ENCODE measurements at places on chromosomes 11 and 22.

DNA sequence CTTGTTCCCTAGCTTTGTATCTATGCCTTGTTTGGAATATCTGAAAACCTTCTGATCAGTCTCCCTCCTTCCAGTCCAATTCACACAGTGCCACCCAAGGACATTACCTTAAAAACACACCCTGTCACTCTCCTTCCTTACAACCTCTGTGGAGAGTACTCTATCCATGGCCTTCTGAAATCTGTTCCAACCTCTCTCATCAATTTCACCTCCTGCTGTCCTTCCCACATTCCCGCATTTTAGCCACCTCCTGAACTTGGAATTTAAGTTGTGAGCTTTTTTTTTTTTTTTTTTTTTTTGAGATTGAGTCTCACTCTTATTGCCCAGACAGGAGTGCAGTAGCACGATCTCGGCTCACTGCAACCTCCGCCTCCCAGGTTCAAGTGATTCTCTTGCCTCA is 824.8 kb downstream of the METTL15 start:
- H3K27ac ChIP-seq: no peak overlapping the region
- H3K36me3 ChIP-seq: no peaks in the 10 kb centered on the region
- no peak overlapping the region for H3K4me3 ChIP-seq
- no peaks in the 10 kb centered on the region for H3K27me3 ChIP-seq

- no peak for DNase-seq
- H3K4me1 ChIP-seq: no peaks in the 10 kb centered on the region
- no peaks in the 10 kb centered on the region for H3K36me3 ChIP-seq
- peaks cover 19% of the 10 kb centered on the region for H3K27me3 ChIP-seq
- H3K27ac ChIP-seq: no peak overlapping the region
Observed at GRCh38 chr11:117827521-117828511, 3.3 kb upstream of the FXYD2 start.

GRCh38 chr22:49381595-49382450 is 445.9 kb downstream of the BRD1 start:
- H3K4me1 ChIP-seq: no peaks in the 10 kb centered on the region
- H3K4me3 ChIP-seq: no peak overlapping the region
- no peak for DNase-seq
- no peak overlapping the region for H3K27ac ChIP-seq

- no peaks in the 10 kb centered on the region for H3K27me3 ChIP-seq
- peaks cover 29% of the 10 kb centered on the region for H3K4me1 ChIP-seq
- H3K4me3 ChIP-seq: peak overlapping the region; percentile 32
- peak overlapping the region; percentile 49 for H3K27ac ChIP-seq
- DNase-seq: peak; percentile 80
- no peaks in the 10 kb centered on the region for H3K36me3 ChIP-seq
Observed at GRCh38 chr22:32661737-32662586, 139.5 kb upstream of the TIMP3 start.

GRCh38 chr11:123481640-123482039 is 51.6 kb downstream of the GRAMD1B start:
- no peaks in the 10 kb centered on the region for H3K36me3 ChIP-seq
- no peaks in the 10 kb centered on the region for H3K27me3 ChIP-seq
- no peak overlapping the region for H3K27ac ChIP-seq
- peaks cover 8% of the 10 kb centered on the region for H3K4me1 ChIP-seq
- H3K4me3 ChIP-seq: no peak overlapping the region
- DNase-seq: no peak

GRCh38 chr11:19313140-19313539 is 72.4 kb upstream of the E2F8 start:
- H3K4me1 ChIP-seq: no peaks in the 10 kb centered on the region
- no peak overlapping the region for H3K27ac ChIP-seq
- H3K27me3 ChIP-seq: no peaks in the 10 kb centered on the region

DNA sequence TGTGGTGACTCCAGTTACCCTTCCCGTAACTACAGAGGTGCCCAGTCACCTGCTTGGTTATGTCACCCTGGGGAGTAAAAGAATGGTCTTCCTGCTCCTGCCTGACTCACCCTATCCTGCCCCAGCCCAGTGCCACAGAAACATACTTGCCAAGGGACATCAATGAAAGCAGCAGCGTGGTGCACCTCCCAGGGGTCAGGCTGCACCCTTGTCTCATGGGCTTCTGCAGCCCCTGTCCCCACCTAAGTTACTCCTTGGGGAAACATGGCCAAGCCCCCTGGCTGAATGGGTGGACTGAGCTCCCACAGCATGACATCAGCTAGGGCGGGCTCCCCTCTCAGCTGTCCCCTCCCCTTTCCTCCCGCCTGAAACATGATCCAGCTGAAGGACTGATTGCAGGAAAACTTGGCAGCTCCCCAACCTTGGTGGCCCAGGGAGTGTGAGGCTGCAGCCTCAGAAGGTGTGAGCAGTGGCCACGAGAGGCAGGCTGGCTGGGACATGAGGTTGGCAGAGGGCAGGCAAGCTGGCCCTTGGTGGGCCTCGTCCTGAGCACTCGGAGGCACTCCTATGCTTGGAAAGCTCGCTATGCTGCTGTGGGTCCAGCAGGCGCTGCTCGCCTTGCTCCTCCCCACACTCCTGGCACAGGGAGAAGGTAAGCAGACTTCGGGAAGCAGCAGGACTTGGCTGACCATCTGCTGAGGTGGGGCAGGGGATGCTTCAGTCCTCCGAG is at the start of gene HTR3A:
Gene HTR3A, plus strand, starts transcription at position 368 of the 730 bp plus-strand sequence. Its CDS starts 218 bp downstream, at position 586.
- no peaks in the 10 kb centered on the region for H3K4me1 ChIP-seq
- no peak within 1 kb of the TSS for H3K27ac ChIP-seq
- H3K4me3 ChIP-seq: no peak within 1 kb of the TSS
- no peak for DNase-seq
- H3K27me3 ChIP-seq: peaks cover 15% of the 10 kb centered on the region
